ENCODE measurements at places on chromosomes 16 and 17.

DNA sequence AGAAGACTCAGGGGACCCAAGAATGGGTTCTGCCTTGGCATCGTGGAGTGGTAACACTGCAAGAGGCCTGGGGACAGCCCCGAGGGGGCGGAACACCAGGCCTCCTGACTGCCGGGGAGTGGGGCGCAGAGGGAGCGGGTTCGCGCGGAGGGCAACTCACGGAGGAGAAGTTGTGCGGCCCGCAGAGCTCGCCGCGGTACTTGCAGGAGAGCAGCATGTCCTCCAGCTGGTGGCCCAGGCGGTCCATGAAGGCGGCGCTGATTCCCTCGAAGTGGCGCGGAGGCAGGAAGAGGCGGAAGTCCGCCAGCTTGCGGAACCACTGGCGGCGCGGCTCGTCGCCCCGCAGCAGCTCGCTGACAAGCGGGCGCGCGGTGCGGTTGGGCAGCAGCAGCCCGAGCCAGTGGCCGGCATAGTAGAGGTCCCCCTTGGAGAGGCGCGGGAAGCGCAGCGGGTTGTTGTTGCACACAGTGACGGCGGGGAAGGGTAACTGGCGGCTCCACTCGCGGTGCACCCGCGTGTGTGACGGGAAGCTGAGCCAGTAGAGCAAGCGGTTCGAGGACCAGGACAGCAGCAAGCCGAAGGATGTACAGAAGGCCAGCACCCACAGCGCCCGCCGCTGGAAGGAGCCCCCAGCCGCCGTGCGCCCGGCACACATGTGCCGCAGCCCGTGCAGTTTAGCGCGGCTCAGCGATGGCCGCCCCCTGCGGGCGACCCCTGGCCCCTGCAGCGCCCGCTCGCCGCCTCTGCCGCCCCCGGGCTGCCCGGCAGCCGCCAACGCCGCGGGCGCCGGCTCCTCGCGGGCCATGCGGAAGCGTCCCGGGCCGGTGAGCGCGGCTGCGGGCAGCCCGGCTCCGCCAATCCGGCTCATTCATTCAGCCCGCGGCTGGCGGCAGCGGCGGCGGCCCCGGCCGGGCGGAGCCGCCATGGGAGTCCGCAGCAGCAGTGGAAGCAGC, 1.6 kb downstream of the ASIC2 start:
- DNase-seq, result peak; percentile 68

- no peak for DNase-seq
Measured at GRCh38 chr16:46748775-46749705, 896 bp upstream of the MYLK3 start.

DNA sequence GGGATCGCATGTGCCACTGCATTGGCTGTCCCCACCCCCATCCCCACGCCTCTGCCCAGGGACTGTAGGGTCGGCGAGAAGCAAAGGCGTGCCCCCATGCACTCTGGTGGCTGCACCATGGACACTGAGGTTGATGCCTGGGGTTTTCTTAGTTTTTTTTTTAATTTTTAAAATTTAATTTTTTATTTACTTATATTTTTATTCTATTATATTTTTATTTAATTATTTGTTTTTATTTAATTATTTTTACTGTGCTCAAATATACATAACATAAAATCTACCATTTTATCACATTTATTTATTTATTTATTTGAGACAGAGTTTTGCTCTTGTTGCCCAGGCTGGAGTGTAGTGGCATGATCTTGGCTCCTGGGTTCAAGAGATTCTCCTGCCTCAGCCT, 57.4 kb downstream of the SOCS3 start:
- no peak for DNase-seq

- DNase-seq, result no peak
Measured at GRCh38 chr16:74926805-74927204, 58.1 kb downstream of the WDR59 start.

DNA sequence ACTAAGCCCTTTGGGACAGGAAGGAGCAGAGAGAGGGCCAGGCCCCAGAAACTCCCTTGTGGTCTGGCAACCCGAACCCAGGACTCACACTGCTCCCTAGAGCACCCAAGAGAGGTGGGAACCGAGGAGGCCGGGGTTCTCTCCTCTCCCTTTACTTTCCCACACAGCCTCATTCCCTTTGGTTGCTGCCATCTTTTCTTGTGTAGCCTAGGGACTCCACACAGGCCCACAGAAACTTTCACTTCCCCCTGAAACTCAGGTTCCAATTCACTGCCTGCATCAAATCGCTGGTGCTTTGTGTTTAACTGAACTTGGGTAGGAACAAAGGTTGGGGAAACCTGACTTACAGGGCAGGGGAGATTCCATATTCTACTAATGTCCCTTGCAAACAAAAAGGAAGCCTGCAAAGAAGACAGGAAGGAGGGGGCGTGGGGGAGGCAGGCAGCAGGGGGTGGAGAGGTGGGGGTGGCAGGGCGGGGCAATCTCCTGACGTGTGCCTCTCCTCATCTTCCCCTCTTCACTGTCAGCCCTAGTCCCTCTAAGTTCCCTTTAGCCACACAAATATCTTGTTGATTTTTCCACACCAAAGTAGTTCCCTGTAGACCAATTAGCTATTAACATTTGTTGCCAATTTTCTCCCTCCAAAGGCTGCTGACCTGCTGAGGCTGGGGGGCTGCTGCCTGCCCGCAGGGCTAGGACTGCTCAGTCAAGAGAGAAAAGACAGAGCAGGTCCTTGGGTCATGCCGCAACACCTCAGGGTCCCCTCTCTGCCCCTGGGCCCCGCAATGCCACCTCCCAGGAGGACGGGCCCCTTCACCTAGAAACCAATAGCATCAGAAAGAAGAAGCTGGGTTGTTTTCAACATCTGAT, 8.0 kb downstream of the ST3GAL2 start:
- DNase-seq, result peak; percentile 75

GRCh38 chr17:40612599-40613244, 34.9 kb downstream of the SMARCE1 start:
- no peak for DNase-seq

Data from iPS-NIHi11 (cell line).